Activated CD8-positive, alpha-beta memory T cell treated with anti-CD3 and anti-CD28 coated beads for 1 hour (primary cell): ENCODE measurements at places on chromosomes 12 and 14.

- DNase-seq = no peak
Measured at GRCh38 chr14:32366256-32366879, 37.3 kb downstream of the AKAP6 start.

GRCh38 chr14:42683707-42684106 is 1077.0 kb downstream of the LRFN5 start:
- no peak for DNase-seq

GRCh38 chr12:18906395-18906794 is 168.5 kb downstream of the CAPZA3 start:
- DNase-seq = no peak

GRCh38 chr12:126554625-126555024 is 1489.4 kb downstream of the AACS start:
- no peak for DNase-seq

DNA sequence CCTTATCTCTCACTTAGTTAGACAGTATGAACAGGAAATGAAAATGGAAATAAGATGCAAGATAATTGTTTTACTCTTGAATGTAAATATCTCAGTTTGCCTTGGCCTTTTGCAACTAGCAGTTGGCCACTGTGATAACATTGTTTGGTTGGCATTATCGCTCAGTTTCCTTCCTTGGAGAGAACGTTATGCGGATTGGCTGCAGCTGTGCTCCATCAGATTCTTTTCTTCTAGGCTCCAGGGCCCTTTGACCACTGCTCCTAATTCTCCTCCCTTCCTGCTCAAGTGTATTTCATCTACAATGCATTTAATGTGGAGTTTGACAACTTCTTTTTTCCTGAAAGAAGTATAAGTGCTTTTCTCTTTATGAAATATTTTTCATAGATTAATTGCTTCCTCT is 284.2 kb downstream of the ADAMTS20 start:
- DNase-seq = no peak

GRCh38 chr12:116372815-116373214 is 95.3 kb upstream of the MED13L start:
- DNase-seq = no peak

DNA sequence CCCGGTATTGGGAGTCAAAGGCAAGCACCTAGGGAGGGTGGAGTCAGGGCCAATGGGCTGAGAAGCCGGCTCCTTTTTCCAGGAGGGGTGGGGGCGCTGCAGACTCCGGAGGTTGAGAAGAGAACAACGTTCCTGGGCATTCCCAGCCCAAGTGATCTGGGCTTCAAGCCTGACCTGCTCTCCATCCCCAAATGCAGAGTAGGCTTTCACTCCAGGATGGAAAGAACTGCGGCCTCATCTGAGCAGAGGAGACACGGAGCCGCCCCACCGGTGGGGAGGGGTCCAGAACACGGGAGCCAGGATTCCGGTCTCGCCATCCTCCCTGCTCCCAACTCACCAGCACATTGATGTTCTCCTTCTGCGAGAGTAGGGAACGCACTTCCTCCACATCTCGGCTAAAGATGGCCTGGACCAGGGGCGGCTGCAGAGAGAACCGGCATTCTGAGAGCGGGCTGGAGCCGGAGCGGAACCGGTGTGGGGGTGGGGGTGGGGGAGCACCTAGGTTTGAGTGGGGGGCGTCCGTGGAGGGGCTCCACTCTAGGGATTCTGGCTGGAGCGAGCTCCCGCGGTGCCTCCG is 605 bp downstream of the ANKRD52 start:
- no peak for DNase-seq

DNA sequence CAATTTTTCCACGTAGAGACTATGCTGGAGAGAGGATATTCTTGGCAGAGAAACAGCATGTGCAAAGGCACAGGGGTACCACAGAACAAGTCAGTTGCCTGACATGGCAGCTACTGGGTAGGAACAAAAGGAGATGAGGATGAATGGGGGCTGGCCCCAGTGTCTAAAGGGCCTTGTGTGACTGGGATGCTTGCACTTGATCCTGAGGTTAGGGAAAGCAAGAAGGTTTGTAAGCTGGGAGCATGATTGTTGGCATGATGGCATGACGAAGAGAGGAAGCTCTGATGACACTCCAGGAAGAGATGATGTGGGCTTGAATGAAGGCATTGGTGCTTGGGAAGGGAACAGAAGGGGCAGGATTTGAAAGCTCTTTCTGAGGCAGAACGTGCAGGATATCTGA is 139.1 kb downstream of the ZFP36L1 start:
- DNase-seq = no peak

DNA sequence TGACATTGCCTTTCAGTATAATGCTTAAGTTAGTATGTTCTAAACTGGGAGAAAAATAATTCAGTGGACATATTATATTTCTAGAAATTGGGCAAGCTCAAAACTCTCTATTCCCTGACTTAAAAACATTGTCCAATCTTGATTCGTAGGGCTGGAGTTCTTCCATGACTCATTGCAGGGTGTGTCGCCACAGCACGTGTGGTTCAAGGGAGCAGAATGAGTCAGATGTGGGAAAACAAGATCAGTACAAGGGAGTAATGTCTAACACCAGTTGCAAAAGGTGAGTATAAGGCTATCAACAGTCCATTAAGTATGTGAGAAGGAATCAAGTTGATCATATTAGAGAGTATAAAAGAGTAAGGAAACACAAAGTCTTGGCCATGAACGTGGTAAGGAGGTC is 887.0 kb downstream of the TMTC2 start:
- no peak for DNase-seq

GRCh38 chr12:92078167-92079053 is 67.2 kb downstream of the BTG1 start:
- no peak for DNase-seq

- no peak for DNase-seq
Measured at GRCh38 chr14:63800083-63800482, 52.7 kb upstream of the SYNE2 start.

GRCh38 chr12:110349514-110350151 is 53.9 kb downstream of the ANAPC7 start:
- DNase-seq = no peak

- no peak for DNase-seq
Measured at GRCh38 chr14:24072436-24072835, 1.1 kb downstream of the CPNE6 start.

- DNase-seq = no peak
Measured at GRCh38 chr12:101759396-101760047, 20.3 kb upstream of the SYCP3 start.

GRCh38 chr12:66188584-66189485 is at the start of gene IRAK3:
Gene IRAK3, plus strand, starts transcription at chr12:66189214. Its CDS starts 86 bp downstream, at chr12:66189300.
- DNase-seq = no peak

GRCh38 chr12:15534322-15534721 is 212.0 kb downstream of the PTPRO start:
- no peak for DNase-seq

DNA sequence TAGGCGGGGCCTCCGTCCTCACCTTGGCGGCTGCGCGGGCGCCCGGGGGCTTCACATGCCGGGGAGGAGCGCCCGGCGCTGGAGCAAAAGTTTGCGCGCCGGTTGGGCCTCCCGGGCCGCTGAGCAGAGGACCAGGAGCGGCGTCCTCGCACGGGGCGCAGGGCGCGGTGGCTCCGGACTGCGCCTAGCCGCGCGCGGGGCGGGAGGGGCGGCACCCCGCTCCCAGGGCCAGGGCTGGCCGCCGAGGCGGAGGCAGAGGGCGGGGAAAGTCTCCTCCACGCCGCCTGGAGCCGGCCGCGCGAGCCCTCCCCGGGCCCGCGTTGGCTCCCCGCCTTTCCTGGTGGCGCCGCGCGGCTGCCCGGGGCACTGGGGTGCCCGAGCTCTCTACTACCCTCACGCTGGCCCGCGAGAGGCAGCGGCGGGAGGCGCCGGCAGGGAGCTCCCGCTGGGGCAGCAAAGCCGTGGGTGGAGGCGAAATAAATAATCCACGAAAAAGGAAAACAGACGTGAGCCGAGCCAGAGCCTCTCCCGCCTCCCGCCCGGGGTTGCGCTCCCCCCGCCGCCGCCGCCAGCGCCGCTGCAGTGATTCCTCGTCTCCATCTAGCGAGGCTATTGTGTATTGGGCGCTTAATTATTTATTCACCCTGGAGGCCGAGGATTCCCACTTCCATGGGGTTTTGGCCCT is 400 bp upstream of the PRIMA1 start:
- no peak for DNase-seq

DNA sequence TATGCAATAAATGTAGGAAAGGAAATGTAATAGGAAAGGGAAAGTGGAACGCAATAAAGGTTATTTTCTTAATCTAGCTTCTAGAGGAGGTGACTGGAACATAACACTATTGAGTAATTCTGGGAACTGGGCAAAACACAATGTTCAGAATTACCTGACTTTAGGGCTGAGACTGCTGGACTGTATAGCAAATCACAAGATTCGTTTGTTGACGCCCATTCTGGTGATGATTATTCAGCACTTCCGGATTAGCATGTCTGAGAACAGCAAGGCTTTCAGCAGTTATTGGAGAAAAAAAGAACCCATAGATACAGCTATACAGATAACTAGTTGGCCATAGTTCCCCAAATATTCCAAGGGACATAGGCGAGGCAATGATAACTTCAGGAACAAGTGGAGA is 2.3 kb upstream of the KLRD1 start:
- DNase-seq = no peak

- DNase-seq = no peak
Measured at GRCh38 chr12:89260841-89261637, 91.3 kb downstream of the DUSP6 start.

GRCh38 chr12:106773286-106774004 is 1.0 kb upstream of the RIC8B start:
- no peak for DNase-seq
